ENCODE measurements at places on chromosomes 7 and 10.
A peak's percentile ranks its signal among the peaks of the same experiment; 100 is the strongest.

DNA sequence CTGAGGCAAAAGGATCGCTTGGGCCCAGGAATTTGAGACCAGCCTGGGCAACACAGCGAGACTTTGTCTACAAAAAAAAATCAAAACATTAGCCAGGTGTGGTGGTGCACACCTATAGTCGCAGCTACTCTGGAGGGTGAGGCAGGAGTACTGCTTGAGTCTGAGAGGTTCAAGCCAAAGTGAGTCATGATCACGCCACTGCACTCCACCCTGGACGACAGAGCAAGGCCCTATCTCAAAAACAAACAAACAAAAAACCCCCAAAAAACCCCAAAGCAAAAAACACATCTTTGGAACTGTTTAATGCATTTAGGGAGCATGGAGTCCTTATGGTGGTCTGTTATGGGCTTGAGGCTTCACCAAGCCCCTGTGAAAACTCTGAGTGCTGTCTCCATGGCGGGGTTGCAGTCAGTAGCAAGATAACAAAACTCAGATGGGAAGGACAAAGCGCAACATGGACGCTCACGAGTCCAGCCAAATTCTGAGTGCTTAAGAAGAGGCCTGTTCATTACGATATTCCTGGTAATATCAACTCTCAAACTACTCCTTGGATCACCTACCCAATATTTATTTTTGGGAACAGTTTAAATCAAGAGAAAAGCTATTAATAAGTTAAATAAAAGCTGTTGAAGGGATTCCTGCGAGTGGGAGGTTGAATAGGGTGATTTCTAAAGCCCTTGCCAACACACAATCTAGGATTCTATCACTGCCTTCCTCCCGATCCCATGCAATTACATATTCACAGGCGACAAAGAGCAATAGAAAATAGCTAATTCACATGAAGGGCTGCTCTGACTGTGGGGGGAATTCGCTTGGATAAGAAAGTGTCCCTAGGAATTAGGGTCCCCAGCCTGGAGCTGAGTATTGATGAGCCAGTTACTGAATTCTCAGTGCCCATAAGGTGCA is 123.3 kb downstream of the HIPK2 start:
- DNase-seq = no peak

DNA sequence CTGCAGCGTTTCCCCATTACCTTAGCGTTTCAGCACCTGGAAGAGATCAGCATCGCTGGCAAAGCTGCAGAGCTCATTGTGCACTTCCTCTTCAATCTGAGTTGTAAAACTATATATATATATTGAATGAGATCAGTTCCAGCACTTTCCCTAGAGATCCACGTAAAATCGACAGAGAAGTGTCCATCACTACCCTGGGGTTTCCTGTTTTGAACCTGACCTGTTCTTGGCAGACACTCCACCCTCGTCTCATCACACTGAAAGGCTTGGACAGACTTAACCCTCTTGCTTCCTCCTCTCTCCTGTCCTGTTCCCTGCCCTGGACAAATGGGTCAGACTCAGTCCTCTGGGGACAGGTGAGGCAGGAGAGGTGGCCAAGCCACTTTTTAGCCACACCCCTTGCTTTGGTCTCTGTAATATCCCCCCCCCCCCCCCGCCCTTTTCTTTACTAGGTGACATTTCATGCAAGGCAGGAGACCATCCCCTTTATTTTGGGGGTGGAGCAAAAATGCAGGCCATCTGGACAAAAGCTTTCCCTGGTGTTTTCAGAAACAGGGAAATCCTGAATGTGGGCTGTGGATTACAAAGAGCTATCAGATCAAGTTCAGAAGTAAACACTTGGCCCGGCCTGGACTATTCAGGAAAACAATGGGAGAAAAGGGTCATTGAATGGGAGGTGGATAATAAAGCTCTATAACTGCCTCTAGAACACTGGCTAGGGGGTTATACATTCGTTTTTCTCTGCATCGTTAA is 83.7 kb upstream of the KDM7A start:
- DNase-seq = no peak

DNA sequence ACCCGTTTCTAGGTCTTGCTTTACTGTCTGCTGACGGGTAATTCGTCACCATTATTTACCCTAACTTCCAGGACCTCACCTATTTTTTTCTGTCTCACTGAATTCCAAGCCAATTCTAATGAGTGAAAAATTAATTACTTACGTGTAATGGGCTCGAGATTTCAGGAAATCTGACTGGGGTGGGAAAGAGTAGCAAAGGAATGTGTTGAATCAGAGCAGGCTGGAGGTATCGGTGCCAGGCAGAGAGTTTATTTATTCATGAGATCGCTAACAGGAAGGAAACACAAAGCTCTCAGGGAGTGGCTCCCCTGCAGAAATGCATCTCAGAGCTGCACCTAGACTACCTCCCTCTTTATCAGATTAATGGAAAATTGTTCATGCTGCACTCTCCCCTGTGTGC is 4.0 kb upstream of the DIP2C start:
- peak; percentile 22 for DNase-seq

GRCh38 chr10:21060626-21061025 is 163.5 kb upstream of the NEBL start:
- no peak for DNase-seq

DNA sequence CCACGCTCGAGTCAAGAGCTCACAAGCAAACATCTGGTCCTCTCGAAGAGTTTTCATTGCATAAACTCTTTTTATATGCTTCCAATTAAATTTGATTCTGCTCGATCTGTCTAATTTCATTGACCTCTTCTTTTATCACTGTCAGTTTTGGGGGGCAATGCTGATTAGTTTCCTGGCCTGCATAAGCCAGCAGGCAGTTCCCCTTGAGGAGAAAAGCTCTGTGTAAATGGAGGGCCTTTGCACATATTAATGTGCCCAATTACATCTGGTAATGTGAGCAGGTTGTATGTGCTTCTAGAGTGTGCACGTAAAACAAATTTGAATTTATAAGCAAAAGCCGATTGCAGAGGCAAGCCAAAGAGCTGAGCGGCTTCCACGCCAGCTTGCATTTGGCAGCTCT is 210.3 kb downstream of the ABCA13 start:
- no peak for DNase-seq

DNA sequence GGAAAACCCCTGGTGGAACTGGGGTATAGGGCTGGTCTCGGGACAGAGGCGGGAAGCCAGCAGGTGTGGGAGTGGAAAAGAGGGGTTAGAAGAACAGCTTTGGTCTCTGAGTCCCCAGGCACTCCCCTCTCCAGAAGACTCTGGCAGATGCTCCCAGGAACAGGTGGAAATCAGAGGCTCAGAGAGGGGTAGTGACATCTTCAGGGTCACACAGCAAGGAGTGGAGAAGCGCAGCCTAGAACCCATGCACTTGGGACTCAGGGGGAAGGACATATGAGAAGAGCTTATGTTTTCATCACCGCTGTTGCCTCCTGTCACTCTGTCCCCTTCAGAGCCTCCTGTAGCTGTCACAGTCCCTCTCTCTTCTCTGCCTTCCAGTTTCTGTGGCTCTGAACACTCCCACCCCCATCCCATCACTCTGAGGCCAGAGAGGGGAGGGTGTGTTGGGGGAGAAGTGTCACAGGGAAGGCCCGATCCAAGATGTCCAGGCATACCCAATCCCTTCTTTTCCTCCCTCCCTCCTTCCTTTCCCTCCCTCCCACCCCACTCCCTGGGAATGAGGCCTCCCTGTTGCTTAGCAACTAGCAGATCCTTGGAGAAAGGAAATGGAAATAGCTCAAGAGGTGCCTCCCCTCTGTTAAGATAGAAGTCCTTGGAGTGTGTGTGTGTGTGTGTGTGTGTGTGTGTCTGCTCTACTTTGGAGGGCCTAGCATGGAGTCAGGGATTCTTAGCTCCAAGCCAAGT is 32.0 kb downstream of the SRRM3 start:
- no peak for DNase-seq

GRCh38 chr10:74086317-74086716 is 64.3 kb downstream of the AP3M1 start:
- DNase-seq = no peak

DNA sequence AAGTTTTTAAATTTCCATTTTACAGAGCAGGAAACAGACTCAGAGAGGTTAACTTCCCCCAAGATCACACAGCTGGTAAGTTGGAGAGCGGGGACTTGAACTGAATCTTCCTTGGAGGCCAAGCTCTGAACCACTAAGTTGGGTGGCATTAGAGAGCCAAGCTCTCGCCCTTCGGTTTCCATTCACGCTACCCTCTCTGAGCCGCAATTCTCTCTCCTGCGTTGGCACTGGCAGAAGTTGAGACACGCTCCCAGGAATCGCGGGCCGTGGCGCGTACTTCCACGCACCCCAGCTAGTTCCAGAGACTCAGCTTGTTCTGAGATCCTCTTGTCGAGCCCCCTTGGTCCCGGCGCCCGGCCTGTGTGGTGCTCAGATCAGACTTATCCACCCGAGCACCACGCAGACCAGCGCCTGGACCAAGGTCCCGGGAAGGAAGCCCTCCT is 29.3 kb upstream of the VAX1 start:
- DNase-seq = no peak

DNA sequence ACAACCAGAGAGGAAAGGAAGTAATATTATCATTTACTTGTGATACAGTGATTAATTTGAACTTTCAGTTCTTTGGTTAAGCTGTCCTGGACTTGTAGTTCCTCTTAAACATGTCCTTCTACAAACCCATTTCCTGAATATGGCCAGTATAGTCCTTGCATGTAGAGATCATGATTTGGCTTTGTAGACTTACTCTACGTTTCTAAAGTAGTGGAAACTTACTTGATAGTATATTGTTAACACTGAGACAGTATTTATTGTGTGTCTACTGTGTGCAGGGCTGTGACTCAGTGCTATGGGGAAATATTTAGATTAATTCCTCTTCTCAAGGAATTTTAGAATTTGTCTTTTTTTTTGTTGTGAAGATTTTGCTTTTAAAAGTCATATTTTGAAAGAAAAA is 109.5 kb downstream of the NRF1 start:
- peak; percentile 28 for DNase-seq

GRCh38 chr10:13092291-13093102 is 7.5 kb upstream of the OPTN start:
- no peak for DNase-seq

GRCh38 chr10:16752099-16752498 is 65.1 kb downstream of the RSU1 start:
- DNase-seq = no peak

Measured in GM03348 (cell line).